ENCODE measurements at places on chromosomes 11 and 22. TPM values are rescaled to one million over a fixed set of nuclear protein-coding genes. Genes with fewer than 3 reads are reported as not detected.

- no peaks in the 10 kb centered on the region for H3K36me3 ChIP-seq
- DNase-seq: no peak
- peaks cover 6% of the 10 kb centered on the region for H3K4me1 ChIP-seq
- peak overlapping the region; percentile 57 for H3K4me3 ChIP-seq
Observed at GRCh38 chr22:46432164-46433068, 96.9 kb downstream of the TRMU start.

- peaks cover 7% of the 10 kb centered on the region for H3K4me1 ChIP-seq
- H3K4me3 ChIP-seq: peak overlapping the region; percentile 24
- no peaks in the 10 kb centered on the region for H3K36me3 ChIP-seq
- peaks cover 6% of the 10 kb centered on the region for H3K27me3 ChIP-seq
Observed at GRCh38 chr11:58796333-58796732, 48.2 kb downstream of the GLYATL2 start.

- peaks cover 33% of the 10 kb centered on the region for H3K4me1 ChIP-seq
- no peak overlapping the region for H3K4me3 ChIP-seq
- H3K36me3 ChIP-seq: no peaks in the 10 kb centered on the region
- no peak overlapping the region for H3K27ac ChIP-seq
Observed at GRCh38 chr22:43905681-43906080, 13.9 kb upstream of the PNPLA5 start.

GRCh38 chr11:20192151-20192550, 31.9 kb upstream of the DBX1 start:
- H3K4me3 ChIP-seq: no peak overlapping the region
- peaks cover 27% of the 10 kb centered on the region for H3K27me3 ChIP-seq
- H3K4me1 ChIP-seq: no peaks in the 10 kb centered on the region
- H3K36me3 ChIP-seq: no peaks in the 10 kb centered on the region
- no peak overlapping the region for H3K27ac ChIP-seq

GRCh38 chr22:24023204-24023789, 12.2 kb downstream of the CABIN1 start:
- DNase-seq: no peak
- peaks cover 11% of the 10 kb centered on the region for H3K4me1 ChIP-seq
- H3K27me3 ChIP-seq: no peaks in the 10 kb centered on the region
- no peak overlapping the region for H3K4me3 ChIP-seq
- H3K36me3 ChIP-seq: peaks cover 8% of the 10 kb centered on the region

- H3K27me3 ChIP-seq: no peaks in the 10 kb centered on the region
- H3K4me1 ChIP-seq: no peaks in the 10 kb centered on the region
- no peak for DNase-seq
Observed at GRCh38 chr11:112596324-112596723, 335.7 kb upstream of the PLET1 start.

DNA sequence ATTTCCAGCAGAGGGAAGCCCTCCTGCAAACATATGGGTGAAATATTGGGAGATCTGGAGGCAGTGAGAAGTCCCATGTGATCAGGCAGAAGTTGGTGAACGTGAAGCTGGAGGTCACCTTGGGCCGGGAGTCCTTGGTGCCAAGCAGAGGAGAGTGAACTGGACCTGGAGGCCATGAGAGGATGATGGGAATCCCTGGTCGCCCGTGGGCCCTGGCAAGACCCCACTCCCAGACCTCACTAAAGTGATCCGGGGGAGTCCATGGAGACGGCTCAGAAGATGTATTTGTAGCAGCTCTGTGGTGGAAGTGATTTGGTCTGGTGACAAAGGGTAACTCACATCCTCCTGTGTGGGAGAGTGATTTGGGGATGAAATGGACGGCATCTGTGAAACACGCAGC, 71.0 kb downstream of the ARHGAP8 start:
- H3K4me1 ChIP-seq: no peaks in the 10 kb centered on the region
- no peaks in the 10 kb centered on the region for H3K36me3 ChIP-seq

- no peak for DNase-seq
- no peaks in the 10 kb centered on the region for H3K36me3 ChIP-seq
- no peak overlapping the region for H3K4me3 ChIP-seq
- H3K4me1 ChIP-seq: no peaks in the 10 kb centered on the region
Observed at GRCh38 chr11:121351083-121351630, 58.6 kb downstream of the SC5D start.

SOX6 gene
- total RNA-seq: 0.63 TPM

NPAS4 gene
- total RNA-seq: not detected
